ENCODE measurements at places on chromosomes 5 and 9.

- H3K27me3 ChIP-seq = no peaks in the 10 kb centered on the region
- H3K27ac ChIP-seq = no peak overlapping the region
- no peaks in the 10 kb centered on the region for H3K36me3 ChIP-seq
- H3K4me3 ChIP-seq = no peak overlapping the region
- no peaks in the 10 kb centered on the region for H3K4me1 ChIP-seq
Observed at GRCh38 chr9:125430161-125431011, 168.8 kb downstream of the GAPVD1 start.

DNA sequence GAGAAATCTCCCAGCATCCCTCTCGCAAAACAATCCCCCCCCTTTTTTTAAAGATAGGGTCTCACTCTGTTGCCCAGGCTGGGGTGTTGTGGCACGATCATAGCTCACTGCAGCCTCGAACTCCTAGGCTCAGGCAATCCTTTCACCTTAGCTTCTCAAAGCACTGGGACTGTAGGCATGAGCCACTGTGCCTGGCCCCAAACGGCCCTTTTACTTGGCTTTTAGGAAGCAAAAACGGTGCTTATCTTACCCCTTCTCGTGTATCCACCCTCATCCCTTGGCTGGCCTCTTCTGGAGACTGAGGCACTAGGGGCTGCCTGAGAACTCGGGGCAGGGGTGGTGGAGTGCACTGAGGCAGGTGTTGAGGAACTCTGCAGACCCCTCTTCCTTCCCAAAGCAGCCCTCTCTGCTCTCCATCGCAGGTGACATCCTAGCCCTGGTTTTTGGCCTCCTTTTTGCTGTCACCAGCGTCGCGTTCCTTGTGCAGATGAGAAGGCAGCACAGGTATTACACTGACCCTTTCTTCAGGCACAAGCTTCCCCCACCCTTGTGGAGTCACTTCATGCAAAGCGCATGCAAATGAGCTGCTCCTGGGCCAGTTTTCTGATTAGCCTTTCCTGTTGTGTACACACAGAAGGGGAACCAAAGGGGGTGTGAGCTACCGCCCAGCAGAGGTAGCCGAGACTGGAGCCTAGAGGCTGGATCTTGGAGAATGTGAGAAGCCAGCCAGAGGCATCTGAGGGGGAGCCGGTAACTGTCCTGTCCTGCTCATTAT lies 6.8 kb downstream of the CA9 start:
- DNase-seq = peak; percentile 84
- no peaks in the 10 kb centered on the region for H3K27me3 ChIP-seq
- H3K4me3 ChIP-seq = no peak overlapping the region
- peaks cover 42% of the 10 kb centered on the region for H3K36me3 ChIP-seq
- H3K4me1 ChIP-seq = peaks cover 63% of the 10 kb centered on the region

GRCh38 chr9:131645078-131645776 lies 94.6 kb downstream of the RAPGEF1 start:
- H3K4me3 ChIP-seq = no peak overlapping the region
- H3K4me1 ChIP-seq = peaks cover 23% of the 10 kb centered on the region

DNA sequence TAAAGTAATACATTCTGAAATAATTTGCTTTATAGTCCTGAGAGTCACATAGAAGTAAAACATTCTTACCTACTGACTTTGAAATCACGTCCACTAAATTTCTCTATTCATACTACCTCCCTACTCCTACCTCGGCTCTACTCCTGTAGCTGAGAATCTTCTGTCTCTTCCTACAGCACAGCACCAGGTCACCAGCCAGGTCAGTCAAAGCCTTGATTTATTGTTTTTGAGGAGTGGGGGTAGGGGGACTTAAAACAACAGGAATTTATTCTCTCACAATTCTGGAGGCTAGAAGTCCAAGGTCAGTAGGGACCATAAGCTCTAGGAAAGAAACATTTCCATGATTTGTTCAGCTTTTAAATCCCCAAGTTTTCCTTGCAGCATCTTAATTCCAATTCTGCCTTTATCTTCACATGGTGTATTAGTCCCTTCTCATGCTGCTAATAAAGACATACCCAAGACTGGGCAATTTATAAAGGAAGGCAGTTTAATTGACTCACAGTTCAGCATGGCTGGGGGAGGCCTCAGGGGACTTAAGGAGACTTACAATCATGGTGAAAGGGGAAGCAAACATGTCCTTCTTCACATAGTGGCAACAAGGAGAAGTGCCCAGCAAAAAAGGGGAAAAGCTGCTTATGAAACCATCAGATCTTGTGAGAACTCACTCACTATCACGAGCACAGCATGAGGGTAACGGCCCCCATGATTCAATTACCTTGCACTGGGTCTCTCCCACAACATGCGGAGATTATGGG lies 49.6 kb upstream of the CCNG1 start:
- no peaks in the 10 kb centered on the region for H3K4me1 ChIP-seq
- no peaks in the 10 kb centered on the region for H3K36me3 ChIP-seq
- no peak overlapping the region for H3K27ac ChIP-seq
- H3K4me3 ChIP-seq = no peak overlapping the region
- H3K27me3 ChIP-seq = no peaks in the 10 kb centered on the region

- H3K36me3 ChIP-seq = no peaks in the 10 kb centered on the region
- H3K4me1 ChIP-seq = no peaks in the 10 kb centered on the region
- no peak overlapping the region for H3K4me3 ChIP-seq
- H3K27ac ChIP-seq = no peak overlapping the region
- no peaks in the 10 kb centered on the region for H3K27me3 ChIP-seq
Observed at GRCh38 chr9:78122631-78123030, 91.0 kb upstream of the GNAQ start.

- DNase-seq = no peak
- no peaks in the 10 kb centered on the region for H3K27me3 ChIP-seq
- H3K27ac ChIP-seq = no peak overlapping the region
Observed at GRCh38 chr5:9977070-9977469, 272.6 kb downstream of the ATPSCKMT start.

DNA sequence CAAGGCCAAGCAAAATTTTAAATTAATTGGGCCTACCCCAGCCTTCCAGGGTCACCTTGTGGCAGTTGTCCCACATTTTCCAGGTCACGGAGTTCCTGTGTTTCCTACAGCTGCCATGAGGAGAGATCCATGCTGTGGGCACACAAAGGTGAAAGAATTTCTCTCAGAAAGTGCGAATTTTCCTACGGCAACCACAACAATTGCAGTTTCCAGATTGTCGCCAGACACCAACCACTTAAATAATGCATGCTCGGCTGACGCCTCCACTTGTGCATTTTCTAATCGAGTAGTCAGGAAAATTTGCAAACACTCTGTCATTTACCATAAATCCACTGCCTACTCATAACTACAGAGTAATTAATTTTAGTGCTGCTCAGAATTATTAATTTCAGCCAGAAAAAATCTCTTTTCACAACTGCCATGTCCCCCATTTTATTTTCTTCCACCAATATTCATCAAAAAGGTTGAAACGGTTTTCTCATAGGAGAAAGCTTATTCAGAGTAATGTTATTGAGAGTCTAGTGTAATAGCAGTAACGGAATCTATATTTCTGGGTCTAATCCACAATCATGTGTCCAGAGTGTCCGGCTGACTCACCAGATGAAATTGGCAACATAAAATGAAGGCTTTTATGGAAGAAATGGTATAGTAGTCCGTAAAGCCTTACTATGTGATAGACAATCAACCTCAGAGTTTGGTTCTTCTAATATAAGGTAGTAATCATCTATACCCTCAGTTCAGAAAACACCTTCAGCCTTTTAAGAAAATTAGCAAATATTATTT lies 389.8 kb downstream of the NR2F1-AS1 start:
- no peak for DNase-seq
- no peak overlapping the region for H3K4me3 ChIP-seq
- no peaks in the 10 kb centered on the region for H3K4me1 ChIP-seq
- H3K27me3 ChIP-seq = no peaks in the 10 kb centered on the region

Data from tibial artery (tissue), 4 donors.